ENCODE measurements at places on chromosomes 11 and 22. TPM values are rescaled to one million over a fixed set of nuclear protein-coding genes. Genes with fewer than 3 reads are reported as not detected.

Gene TNNI2
- total RNA-seq: not detected

Gene SAA4
- total RNA-seq: not detected

Gene GRAP2
- not detected for total RNA-seq

Gene TMEM121B
- total RNA-seq: under 0.01 TPM

Gene ADM2
- 4.8 TPM for total RNA-seq

Gene MIOX
- total RNA-seq: not detected
